T-helper 9 cell (primary cell): ENCODE measurements at places on chromosomes 5 and 9.

GRCh38 chr9:34709196-34709978 lies 549 bp downstream of the CCL21 start:
- no peak for DNase-seq

GRCh38 chr9:69985971-69986370 lies 57.7 kb upstream of the MAMDC2 start:
- no peak for DNase-seq

- DNase-seq = no peak
Measured at GRCh38 chr9:70427161-70427945, 12.9 kb upstream of the KLF9 start.

DNA sequence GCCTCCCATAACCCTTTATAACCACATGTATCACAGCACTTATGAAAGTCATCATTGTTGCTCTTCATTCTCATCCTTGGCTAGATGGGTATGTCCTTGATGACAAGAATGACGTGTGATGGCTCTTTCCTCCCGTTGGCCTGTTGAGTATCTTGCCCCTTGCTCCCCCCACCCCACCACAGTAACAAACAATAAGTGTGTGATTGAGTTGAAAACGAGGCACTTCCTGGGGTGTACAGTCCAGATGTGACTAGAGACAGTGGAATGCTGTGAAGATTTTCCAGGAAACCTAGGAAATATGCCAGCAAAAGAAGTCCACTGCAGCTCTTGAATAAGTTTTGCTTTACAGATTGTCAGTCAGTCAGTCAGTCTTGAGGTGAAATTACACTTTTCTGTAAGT lies 262.5 kb downstream of the ELAVL2 start:
- DNase-seq = no peak

DNA sequence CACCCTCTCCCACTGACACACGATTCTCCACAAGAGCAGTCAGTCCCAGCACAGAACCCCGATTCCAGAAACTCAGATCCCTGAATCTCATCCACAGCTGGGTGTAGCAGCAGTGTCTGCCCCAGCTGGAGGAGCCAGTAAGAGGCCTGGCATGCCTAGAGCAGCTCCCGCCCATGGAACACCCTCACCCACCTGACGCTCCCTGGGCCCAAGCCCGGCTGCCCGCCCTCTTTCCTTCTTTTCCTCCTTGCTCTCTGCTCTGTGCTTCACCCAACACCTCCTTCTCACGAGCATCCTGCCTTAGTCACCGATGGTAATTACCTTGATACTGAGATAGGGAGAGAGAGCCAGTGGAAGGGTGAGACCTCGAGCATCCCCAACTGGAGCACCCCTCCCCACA lies 8.7 kb downstream of the PCDH1 start:
- no peak for DNase-seq

- DNase-seq = no peak
Measured at GRCh38 chr9:4196376-4196775, 103.5 kb downstream of the GLIS3 start.

GRCh38 chr5:111641533-111642233 lies 115.3 kb downstream of the NREP start:
- DNase-seq = no peak

DNA sequence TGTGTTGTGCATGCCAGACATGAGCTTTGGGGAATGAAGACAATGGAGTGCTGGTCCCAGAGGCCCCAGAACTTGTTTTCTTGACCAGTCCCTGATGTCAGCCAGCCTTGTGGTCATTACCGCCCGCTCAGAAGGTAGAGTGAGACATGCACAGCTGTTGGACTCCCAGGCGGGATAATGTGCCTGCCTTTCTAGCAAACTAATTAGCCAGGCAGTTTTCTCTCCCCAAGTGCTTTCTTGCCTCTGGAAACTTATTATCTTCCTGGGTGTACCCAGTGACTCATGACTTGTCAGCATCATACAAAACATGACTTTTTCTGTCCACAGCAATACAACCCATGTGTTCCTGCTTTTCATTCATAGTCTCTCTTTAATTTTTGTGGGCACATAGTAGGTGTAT lies 131.1 kb downstream of the RMI1 start:
- DNase-seq = no peak

DNA sequence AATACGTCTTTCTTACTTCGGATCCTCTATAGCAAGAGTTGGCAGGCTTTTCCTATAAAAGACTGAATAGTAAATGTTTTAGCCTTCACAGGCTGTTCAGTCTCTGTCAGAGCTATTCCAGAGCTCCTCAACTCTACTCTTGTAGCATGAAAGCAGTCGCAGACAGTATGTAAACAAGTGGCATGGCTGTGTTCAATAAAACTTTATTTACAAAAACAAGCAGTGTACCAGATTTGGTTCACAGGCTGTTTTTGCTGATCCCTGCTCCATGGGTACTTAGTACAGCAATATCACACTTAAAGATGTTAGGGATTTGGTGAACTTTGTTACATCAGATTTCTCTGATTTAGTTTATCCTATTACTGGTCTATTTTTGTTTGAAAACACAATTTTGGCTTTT lies 235.2 kb downstream of the MLLT3 start:
- DNase-seq = no peak

- DNase-seq = no peak
Measured at GRCh38 chr9:7461791-7462190, 337.8 kb downstream of the DMAC1 start.

DNA sequence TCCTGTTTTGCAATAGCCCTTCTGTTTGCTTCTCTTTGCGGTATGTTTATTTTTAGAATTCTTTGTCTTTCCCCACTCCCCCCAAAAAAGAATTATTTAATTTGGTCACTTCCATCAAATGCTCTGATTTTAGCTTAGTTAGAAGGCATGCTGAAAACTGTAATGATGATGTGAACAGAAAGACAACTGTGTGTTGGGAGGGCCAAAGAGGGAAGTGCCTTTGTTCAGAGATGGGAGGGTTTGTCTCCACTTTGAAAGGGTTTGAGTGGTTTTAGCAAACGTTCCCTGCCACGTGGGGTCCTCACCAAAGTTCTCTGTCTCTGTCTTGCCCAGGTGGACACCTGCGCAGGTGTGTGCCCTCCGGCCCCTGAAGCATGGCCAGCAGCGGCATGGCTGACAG lies 41.9 kb downstream of the SYK start:
- no peak for DNase-seq

- no peak for DNase-seq
Measured at GRCh38 chr5:95931079-95931833, 30.4 kb downstream of the ELL2 start.

- no peak for DNase-seq
Measured at GRCh38 chr5:17004441-17005106, 68.5 kb upstream of the MYO10 start.

DNA sequence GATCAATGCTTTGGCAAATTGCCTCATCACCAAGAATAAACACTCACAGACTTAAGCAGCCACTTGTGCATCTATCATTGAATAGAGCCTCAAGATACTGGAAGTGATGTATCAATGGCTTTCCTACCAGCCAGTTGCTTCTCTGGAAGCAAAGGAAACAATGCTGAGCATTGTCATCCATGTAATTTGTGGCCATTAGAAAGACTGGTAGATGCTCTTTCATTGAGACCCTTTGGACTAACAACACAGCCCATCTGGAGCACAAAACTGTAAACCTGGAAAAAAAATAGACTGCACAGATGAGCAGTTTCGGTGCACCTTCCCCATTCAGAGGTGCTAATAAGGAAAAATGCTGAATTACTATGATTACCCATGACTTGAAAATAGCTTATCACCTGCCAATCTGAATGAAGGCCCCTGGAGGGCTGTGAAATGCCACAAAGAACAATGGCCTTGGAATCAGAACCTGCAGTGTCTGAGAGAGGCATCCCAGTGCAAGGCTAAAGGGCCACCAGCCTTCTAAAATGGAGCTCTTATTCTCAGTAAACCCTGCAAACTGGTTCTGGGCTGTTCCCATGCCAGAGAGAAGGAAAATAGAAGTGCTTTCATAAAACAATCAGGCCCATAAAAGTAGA lies 127.5 kb downstream of the RFK start:
- DNase-seq = no peak

DNA sequence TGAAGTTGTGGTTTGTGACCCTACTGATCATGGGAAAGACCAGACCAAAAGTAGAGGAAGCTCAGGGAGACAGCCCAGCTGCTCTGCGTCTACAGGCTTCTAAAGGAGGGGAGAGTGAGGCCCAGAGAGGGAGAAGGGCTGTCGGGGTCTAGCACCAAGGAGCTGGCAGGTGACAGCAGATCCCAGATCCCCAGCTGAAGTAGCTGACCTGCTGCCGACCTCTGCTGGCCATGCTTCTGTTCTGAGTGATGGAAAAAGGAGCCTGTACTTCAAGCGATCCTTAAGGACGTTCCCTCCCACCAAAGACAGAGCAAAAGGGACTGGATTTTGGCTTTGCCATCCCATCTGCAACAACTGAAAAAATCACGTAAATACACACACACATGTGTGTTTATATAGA lies 22.7 kb upstream of the QSOX2 start:
- DNase-seq = no peak

DNA sequence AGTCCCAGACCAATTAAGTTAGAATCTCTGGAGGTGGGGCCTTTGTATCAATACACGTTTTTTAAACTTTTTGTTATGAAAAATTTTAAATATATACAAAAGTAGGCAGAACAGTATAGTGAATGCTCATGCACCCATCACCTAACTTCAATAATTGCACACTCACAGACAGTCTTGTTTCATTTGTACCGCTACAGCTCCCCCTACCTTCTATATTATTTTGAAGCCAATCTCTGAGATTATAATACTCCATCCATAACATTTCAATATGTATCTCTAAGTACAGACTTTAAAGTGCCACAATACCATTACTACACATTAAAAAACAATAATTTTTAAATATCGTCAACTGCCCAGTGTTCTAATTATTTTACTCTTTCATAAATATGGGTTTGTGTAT lies 32.9 kb downstream of the ISL1 start:
- DNase-seq = no peak

DNA sequence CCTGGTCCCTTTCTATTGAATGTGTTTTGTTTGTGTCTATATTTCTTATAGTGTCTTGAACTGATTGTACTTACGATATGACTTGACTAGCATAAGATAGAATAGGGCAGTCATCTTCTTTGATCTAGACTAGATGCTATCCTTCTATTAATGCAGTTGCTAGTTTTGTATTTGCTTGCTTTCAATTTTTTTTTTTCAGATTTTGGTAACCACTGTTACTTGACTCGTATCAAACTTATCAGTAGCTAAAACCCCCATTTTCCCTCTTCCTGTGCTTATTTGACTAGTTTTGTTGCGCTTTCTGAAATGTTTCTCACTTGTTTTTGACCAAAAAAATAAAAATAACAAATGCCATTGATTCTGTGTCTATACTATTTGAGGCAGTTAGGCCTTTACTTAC lies 69.0 kb upstream of the CDKN2B start:
- no peak for DNase-seq

DNA sequence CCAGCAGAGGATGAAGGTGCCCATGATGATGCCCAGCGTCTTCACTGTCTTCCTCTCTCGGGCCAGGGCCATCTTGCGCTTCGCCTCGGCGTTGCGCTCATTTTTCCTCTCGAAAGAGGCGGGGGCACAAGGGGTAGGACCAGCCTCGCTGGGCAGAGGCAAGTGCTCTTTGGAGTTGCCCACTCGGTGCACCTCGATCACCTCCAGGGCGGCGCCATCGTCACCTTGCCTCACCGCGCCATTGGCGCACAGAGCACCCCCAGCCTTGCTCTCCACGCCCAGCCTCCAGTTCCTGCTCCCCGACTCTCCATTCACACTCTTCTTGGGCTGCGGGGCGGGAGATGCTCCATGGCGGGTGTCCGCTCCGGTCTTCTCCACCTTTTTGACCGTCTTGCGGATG lies 1.6 kb downstream of the HTR1A start:
- no peak for DNase-seq

GRCh38 chr5:148979083-148979723 lies 83.7 kb downstream of the SH3TC2 start:
- DNase-seq = no peak

DNA sequence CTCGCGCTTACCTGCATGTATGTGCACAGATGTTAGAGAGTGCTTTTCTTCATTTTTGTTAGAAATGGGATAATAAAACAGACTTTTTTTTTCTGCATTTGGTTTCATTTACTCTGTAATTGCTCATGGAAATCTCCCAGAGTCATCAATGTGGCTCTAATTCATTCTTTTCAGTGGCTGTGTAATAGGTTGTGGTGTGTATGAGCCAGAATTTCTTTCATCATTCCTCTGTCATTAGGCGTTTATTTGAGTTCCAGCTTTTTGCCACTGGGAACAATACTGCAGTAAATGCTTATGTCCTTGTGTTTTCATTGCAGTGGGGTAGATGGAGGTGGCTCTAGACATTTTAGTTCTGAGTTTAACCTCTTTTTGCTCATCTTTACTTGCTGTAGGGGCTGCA lies 118.9 kb downstream of the NXNL2 start:
- no peak for DNase-seq

DNA sequence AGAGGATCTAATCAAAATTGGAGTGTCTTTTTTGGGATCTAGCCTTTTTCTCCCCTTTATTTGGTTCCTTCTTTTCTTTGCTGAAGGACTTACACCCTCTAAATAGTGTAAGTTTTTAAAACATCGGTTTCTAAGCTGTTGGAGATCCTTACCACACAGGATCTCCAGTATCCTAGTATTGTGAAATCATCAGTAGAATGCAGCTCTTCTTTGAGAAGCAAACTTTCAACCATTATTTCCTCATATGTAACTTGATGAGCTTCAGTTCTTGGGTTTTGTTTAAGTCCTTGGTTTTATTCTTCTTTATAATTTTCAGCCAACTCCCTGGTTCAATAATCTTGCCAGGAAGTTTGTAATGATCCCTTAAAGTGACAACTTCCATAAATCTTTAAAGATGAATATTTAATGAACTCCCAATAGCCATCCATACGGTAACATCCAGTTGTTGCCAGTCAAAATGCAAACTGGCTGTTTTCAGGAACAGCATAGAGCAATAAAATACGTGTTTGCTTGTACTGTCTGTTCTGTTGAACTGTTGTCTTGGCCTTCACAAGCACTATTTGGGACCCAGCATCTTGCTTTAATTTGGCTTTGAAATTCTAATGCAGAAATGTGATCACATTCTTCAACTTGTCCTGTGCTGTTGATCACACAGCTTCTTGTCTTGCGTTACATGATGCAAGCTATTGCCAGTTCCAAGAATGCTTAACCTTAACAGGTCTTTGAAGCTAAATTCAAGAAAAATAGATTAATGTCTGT lies 34.8 kb upstream of the TTC23L start:
- DNase-seq = no peak

DNA sequence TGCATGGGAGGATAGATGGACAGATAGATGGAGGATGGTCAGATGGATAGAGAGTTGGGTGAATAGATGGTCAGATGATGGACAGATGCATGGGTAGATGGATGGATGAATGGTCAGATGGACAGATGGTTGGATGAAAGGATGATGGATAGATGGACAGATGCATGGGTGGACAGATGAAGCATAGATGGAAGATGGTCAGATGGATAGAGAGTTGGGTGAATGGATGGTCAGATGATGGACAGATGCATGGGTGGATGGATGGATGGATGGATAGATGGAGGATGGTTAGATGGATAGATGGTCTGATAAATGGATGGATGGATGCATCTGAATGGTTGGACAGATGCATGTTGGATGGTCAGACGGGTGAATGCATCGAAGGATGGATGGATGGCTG lies 70.4 kb downstream of the COL23A1 start:
- no peak for DNase-seq
